ENCODE measurements at places on chromosomes 5 and 9.
A peak's percentile ranks its signal among the peaks of the same experiment; 100 is the strongest.

- no peak for DNase-seq
Observed at GRCh38 chr5:109900911-109901627, 211.3 kb downstream of the MAN2A1 start.

GRCh38 chr5:142399891-142400290 is 75.1 kb upstream of the SPRY4 start:
- no peak for DNase-seq

DNA sequence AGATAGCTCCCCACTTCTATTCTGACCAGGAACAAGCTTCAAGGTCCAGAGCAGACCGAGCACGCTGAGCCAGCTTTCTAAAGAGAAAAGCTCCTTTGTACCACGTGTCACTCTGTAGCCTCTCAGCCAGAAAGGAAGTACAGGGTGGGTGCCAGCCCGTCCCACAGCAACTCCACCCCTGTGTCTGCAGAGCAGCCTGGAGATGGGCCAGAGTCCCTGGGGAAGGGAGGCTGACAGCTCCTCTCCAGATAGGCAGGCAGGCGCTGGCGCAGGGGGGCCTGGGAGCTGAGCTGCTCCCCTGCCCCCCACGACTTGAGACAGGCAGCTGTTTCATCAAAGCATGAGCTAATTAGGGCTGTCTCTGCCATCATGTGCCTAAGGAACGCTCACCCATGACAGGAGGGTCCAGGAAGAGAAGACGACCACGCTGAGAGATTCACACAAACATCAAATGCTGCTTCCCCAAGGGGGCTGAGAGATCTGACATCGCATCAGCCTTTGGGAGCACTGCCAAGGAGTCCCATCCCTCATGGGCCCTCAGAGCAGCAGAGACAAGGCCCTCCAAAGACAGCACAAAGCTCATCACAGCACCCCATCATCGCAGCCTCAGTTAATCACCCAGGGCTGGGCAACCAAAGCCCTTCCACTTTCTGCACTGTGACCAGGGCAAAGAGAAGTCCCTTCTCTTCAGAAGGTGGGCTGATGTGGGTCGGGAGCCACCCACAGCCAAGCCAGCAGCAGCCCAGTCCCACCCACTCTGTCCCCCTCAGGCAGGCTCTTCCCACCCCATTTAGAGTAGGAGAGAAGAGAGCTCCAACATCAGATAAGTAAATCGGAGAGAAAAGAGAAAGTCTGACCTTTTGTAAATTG is 78.5 kb upstream of the LRRTM2 start:
- peak; percentile 83 for DNase-seq

GRCh38 chr9:83622433-83622938 is 457 bp upstream of the IDNK start:
- DNase-seq: peak; percentile 26

DNA sequence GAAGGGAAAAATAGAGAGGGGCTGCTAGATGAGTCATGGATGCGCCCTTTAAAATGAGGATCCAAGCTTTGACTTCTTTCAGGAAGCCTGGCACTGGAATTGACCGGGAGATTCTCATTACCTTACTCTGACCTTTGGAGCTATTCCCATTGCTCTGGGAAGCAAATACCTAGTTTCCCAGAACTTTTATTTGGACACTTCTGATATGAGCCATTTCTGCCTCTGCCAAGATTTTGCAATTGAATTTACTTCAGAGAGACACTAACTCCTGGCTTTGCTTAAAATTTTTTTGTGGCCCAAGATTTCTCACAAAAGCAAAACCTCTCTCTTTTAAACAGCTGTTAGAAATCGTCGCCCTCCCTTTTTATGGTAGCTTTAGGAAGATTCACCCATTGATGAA is 15.7 kb upstream of the AGXT2 start:
- DNase-seq: no peak

DNA sequence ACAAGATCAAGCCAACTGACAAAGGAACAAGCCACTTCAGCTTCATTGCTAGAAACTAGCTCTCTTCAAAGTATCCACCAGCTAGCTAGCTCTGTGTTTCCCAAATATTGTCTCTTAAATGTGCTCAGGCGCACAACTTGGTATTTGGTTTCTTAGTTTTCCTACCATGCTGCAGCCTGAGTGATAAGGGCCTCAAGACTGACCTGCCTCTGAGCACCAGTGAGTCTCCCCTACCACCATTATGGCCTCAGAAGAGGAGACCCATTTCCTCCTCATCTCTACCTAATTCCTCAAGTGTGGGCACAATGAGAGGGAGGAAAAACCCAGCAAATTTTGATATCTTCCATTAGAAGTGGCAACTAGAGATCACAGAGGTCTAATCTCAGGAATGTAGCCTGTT is 34.6 kb upstream of the KIF2A start:
- DNase-seq: no peak

GRCh38 chr5:179974946-179975712 is 67.4 kb upstream of the TBC1D9B start:
- DNase-seq: no peak

DNA sequence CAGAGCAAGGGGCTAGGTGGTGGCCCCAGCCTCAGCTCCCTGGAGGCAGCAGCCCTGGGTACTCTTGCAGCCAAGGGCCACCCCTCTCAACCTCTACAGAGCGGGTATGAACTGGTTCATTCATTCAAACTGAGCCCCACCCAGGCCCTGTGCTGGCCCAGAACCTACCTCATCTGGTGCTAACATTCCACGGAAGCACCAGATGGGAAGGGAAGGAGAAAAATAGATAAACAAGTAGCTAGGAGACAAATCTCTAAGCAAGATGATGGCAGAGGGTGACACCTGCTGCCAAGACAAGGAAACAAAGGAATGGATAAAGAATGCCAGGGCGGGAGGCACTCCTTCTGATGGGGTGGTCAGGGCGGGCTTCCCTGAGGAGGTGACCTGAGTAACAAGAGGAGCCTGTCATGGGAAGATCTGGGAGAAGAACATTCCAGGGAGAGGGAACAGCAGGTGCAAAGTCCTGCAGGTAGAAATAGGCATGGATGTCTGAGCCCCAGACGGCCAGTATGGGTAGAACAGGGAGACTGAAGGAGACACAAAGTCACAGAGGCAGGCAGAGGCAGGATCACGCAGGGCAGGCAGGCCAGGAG is 6.1 kb downstream of the ST6GALNAC4 start:
- DNase-seq: no peak

GRCh38 chr5:160850421-160850820 is 1.6 kb downstream of the ATP10B start:
- DNase-seq: no peak

DNA sequence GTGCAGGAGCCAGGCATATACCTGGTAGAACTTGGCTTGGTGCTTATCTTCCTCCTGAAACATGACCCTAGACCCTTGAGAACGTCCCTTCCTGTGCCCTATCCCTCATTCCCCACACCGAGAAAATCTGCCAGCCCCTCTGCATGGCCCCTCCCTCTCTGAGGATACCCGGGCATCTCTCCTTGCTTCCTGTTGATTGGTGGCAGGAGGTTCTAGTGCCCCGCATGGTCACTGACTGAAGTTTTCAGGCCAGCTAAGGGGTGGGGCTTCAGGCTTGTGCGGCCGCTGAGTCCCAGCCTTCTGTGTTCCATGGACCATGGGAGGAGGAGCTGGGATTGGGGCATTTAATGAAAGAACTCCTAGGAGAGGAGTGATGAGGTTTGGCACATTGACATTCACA is 22.8 kb downstream of the IGIP start:
- DNase-seq: no peak

GRCh38 chr9:121819428-121820231 is 168.2 kb downstream of the DAB2IP start:
- DNase-seq: no peak

All from breast epithelium (tissue), 4 donors.